HTR-8/SVneo (cell line): ENCODE measurements at places on chromosomes 4 and X.

DNA sequence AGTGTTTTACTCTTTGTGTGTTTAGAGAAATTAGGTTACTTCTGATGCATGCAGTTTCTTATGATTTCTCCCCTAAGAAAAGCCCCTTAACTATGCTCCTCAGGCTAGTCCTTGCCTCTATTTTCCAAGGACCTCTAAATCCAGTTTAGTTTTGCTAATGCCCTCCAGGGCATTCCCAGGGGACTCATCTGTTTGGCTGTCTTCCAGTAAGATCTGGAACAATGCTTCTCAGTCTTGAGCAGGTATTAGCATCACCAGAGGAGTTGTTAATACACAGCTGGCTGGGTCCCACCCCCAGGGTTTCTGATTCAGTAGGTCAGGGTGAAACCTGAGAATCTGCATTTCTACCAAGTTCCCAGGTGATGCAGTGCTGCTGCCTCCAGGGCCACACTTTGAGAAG is 56.9 kb downstream of the OTC start:
- no peak for DNase-seq

DNA sequence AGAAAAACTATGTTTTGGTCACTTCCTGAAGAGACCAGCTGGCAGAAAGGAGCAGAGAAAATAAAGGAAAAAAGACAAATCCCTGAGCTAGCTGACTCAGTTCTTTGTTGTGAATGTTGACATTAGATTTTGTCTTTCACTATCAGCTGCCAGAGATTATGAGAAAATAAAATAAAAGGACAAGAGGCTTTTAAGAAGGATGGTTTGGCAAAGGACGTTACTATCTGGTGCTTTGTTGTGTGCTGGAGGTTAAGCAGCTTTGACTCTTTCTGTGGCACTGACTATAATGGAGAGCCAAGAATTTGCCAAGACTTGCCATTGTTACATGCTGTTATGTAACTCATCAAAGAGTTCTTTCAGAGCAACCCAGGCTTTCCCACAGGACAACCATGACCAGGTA is 12.1 kb downstream of the ASB5 start:
- DNase-seq, result no peak

- no peak for DNase-seq
Measured at GRCh38 chr4:55017406-55017805, 108.0 kb downstream of the KDR start.

GRCh38 chr4:129335818-129336217 is 239.9 kb downstream of the C4orf33 start:
- DNase-seq, result no peak

GRCh38 chr4:127055357-127055756 is 577.4 kb upstream of the INTU start:
- no peak for DNase-seq

- DNase-seq, result no peak
Measured at GRCh38 chr4:41814565-41814964, 66.0 kb upstream of the PHOX2B start.

- no peak for DNase-seq
Measured at GRCh38 chr4:70892086-70892769, 9.9 kb upstream of the MOB1B start.

- DNase-seq, result peak; percentile 24
Measured at GRCh38 chr4:155629183-155629825, 37.3 kb upstream of the GUCY1A1 start.
